ENCODE measurements at places on chromosomes 11 and 22.

DNA sequence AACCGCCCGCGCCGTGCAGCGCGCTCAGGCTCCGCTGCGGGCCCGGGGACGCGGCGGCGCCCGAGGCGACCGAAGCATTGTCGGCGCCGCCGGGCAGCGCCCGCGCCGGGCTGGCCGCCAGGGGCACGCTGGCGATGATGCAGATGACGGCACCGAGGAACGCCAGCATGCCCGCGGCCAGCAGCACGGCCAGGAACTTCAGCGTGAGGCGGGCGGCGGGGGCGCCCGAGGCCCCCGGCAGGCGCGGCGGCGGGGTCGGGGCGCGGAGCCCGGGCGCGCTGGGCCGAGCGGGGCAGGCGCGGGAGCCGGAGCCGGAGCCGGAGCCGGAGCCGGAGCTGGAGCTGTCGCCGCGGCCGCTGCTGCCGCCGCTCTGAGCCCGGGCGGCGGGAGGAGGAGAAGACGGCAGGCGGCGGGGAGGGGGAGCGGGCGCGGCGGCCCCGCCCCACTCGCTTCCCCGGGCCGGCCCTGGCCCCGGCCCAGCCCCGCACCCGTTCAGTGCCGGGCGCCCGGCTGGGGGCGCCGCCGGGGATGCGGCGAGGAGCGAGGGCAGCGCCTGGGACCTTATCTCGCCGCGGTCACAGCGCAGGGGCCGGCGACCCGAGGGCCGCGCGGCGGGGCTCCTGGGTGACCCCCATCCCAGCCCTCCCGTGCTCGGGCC lies at the start of gene NPTXR:
Gene NPTXR, minus strand, starts transcription at position 372 of the 658 bp plus-strand sequence.
- peak; percentile 72 for DNase-seq

DNA sequence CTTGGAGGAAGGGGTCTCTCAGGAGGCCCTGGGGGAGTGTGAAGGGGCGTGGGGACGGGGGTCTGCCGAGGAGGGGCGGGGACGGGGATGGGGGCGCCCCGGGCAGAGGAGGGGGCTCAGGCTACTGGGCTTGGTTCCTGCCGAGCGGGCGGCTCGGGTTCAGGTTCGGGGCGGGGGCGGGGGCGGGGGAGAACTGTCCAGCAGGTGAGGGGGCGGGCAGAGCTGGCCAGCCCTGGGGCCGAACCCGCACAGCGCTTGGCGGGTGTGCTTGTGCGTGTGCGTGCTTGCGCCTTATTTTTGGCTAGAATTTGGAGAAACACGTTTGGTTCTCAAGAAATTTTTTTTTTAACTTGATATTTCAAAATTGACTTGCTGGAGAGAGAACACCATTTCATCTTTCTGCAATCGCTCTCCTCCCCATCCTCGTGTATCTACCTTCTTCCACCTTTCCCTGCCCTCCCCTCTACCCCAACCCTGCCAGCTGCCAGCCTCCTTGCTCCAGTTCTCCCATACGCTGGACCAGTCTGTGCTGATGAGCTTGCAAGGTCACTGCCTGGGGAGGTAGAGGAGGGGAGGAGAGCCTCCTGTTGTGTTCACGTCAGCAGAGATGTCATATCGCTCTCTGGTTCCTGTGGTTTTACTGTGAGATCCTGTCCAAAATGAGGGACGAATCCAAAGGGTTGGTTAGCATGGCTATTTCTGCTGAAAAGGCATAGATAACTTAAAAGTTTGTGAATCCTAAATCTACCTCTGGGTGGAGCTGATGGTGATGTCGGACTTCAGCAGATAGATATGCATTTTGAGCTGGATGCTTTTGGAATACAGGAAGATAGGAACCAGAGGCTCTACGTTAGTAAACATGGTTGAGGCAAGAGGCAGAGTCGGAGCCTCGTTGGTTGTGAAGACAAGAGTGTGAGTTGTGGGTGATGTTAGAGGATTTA lies 668 bp downstream of the MADD start:
- peak; percentile 50 for DNase-seq

DNA sequence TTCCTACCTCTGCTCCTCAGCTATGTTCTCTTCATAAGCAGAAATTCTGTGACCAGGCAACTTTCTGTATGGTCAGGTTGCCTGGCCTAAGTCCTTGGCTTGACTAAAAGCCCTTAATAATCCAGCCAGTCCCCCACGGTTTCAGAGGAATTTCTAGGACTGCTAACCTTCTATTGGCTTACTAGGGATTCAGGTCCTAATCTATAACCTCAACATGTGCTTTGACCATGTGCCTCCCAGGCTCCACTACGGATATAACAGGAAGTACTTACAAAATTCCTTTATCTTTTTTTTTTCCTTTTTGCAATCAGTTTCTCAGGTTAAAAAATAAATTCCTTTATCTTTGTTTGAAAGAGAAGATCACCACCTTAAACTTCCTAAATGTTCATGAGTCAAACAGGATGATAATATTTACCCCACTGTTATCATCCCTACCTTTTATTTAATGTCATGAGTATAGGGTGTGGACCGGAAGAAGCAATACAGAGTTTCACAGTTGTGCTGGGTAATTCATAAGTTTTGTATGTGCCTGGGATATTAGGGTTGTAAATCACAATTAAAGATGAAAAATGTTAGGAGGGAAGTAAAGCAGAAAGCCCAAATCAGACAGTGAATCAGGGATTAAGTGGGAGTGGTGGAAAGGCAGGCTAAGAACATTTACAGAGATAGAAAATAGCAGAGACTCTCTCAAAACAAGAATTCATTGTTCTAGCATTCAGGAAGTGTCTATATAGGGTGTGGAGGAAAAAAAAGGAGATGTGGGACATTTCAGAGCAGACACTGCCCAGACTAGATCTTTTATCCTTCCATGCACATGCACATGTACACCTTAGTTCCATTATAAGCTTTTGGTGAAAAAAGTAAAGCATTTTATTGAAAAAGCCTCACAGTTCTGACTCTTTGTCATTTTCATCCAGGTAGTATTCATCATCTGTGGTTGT lies 10.7 kb upstream of the POGLUT3 start:
- DNase-seq = no peak

- no peak for DNase-seq
Observed at GRCh38 chr11:106397787-106398501, 320.5 kb downstream of the AASDHPPT start.

- no peak for DNase-seq
Observed at GRCh38 chr11:109040303-109040702, 375.4 kb downstream of the DDX10 start.

DNA sequence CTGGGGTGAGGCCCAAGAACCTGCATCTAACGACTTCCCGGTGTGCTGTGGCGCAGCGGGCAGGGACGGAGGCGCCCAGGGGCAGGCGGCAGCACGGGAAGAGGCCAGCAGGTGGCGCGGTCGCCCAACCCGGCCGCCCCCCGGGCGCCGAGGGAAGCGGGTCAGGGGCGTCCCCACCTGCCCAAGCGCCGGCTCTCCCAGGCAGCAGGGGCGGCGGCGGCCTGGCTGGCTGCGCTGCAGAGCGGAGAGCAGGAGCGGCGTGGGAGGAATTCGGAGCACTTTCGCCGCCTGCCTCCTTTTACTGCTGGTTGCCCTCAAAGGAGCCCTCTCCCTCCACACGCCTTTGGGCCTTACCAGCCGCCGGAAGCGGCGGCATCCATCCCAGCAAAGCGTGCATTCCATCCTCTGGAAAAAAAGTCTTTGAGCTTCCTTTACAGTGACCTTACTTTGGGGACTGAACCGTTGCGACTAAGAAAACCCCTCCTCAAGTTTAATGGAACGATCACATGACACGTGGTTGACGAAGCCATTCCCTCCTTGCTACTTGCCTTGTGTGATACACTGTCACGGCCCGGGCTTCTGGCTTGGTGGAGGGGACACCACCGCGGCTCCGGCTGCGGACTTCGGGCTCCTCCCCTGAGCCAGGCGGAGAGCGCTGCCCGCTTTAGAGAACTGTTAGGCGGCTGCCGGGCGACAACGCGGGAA lies 106.8 kb upstream of the CLMP start:
- DNase-seq = no peak

DNA sequence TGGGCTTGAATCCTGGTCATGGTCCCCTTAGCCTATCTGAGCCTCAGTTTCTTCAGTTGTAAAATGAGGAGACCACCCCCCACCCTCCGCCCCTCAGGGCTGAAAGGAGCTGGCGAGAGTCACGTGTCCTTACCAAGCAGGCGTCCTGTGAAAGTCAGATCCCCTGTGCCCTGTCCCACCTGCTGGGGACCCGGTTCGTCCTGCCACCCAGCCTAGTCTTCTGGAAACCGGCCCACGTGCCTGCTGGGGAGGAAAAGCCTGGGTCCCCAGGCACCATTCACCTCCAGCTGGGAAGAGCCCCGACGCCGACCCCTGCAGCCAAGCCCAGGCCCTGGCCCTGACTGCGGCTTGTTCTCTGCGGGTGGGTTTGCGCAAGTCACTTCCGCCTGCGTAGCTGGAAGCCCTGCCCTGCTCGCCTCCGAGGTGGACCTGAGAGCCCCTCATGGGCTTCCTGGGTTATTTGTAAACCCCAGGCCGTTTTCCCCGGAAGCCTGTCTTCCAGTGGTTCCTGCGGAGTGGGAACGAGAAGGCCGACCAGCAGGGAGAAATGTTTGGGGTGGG lies 679 bp upstream of the SSH3 start:
- peak; percentile 79 for DNase-seq

- DNase-seq = no peak
Observed at GRCh38 chr11:120659076-120659475, 147.5 kb downstream of the GRIK4 start.

GRCh38 chr22:40721266-40721665 lies 42.0 kb downstream of the MCHR1 start:
- no peak for DNase-seq

- no peak for DNase-seq
Observed at GRCh38 chr11:106875013-106875412, 143.3 kb downstream of the GUCY1A2 start.

DNA sequence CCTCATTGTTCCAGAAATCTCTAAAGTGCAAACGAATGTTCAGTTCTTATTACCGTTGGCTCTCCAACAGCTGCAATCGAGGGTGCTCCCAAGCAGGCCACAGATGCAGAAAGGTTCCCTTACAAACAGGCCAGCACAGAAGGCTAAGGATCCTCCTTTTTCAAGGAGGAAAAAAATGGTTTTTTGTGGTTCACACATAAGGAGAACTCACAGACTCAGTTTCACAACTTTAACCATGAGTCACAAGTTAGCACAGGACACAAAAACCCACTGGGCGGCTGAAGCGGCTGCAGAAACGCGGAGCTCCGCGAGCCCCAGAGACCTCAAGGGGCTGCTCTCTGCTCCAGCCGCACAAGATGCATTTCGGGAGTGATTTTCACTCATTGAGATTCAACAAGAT lies 98.2 kb upstream of the PRR5 start:
- no peak for DNase-seq

- DNase-seq = no peak
Observed at GRCh38 chr22:31075961-31076360, 5.2 kb upstream of the SMTN start.

DNA sequence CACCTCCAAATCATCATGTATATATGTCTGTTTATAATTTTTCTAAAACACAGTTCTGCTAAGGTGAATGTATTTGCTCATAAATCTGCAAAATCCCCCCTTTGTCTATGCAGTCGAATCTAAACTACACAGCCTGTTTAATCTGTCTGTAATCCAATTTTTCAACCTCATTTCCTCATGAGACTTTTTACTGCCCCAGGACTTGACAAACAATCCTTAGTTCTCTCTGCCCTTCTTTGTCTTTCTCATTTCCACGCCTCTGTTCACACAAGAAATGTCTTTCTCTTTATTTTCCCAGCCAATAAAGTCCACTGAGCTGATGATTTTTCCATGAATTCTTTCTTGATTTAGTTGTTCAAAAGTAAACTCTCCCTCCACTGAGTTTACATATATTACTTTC lies 1154.3 kb downstream of the FAM181B start:
- DNase-seq = no peak

GRCh38 chr11:2914455-2915195 lies 14.6 kb downstream of the PHLDA2 start:
- DNase-seq = no peak

DNA sequence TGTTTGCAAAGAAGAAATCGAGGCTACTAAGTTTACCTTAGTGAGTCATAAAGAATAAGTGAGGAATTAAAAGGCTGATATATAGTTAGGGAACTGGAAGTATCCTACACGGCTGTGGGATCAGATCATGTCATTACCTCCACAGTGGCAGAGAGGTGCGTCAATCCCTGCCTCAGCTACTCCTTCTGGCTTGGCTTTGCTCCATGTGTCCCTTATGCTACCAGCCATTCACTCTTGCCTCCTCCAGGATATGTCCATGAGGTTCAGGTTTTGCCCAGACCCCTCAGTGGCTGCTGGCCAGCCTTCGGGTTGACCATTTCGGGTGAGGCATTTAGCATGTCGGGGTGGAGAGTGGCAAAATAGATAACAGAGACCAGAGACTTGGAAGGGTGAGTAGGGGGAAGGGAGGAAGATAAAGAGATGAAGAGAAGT lies 153.4 kb downstream of the LDLRAD3 start:
- DNase-seq = no peak

DNA sequence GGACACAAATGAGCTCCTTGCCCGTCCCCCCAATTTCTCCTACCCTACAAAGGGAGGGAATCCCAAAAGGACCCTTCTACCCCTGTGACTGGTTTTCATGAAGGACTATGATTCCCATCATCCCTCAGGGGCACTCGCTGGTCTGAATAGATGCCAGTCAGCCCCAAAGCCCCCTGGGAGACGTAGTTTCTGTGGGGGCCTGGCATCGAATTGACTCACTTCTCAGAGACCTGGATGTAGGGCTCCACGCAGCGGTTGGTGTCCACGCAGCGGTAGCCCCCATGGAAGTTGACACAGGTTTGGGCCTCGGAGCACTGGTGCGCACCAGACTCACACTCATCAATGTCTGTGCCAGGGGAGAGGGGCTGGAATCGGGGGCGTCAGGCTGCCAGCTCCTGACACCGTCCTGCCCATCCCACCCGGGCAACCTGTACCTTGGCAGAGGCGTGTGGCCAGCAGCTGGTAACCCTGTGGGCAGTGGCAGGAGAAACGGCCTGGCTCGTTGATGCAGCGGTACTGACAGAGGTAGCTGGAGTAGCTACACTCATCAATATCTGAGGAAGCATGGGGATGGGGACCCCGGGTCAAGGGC lies 4.4 kb downstream of the EFEMP2 start:
- DNase-seq = no peak

- no peak for DNase-seq
Observed at GRCh38 chr22:27157666-27158370, 500.4 kb downstream of the MIAT start.

DNA sequence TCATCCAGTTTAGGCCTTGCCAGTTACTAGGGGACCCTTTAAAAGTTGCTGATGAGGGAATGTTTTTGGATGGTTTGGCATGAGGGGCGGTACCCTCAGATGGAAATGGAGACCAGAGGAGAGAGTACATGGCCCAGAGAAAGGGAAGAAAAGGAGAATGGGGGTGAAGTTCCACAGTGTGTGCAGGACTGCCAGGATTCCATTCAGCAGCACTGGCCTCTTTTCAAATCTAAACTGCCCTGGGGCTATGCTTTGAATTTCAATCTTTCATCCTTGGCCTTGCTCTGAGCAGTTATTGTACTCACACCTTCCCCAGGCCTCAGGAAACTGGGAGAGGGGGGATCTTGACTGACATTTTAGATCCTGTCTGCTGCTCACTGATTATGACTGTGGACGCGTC lies 3.0 kb downstream of the SLC3A2 start:
- DNase-seq = no peak

- DNase-seq = no peak
Observed at GRCh38 chr11:125170510-125171031, 6.0 kb downstream of the PKNOX2 start.

Data from PC-9 (cell line).